ENCODE measurements at places on chromosomes 11 and 22. TPM values are rescaled to one million over a fixed set of nuclear protein-coding genes. Genes with fewer than 3 reads are reported as not detected.

NDUFV1 gene
- 177 TPM for total RNA-seq

FAM180B gene
- total RNA-seq, result not detected

OR52B6 gene
- total RNA-seq, result not detected

DNA sequence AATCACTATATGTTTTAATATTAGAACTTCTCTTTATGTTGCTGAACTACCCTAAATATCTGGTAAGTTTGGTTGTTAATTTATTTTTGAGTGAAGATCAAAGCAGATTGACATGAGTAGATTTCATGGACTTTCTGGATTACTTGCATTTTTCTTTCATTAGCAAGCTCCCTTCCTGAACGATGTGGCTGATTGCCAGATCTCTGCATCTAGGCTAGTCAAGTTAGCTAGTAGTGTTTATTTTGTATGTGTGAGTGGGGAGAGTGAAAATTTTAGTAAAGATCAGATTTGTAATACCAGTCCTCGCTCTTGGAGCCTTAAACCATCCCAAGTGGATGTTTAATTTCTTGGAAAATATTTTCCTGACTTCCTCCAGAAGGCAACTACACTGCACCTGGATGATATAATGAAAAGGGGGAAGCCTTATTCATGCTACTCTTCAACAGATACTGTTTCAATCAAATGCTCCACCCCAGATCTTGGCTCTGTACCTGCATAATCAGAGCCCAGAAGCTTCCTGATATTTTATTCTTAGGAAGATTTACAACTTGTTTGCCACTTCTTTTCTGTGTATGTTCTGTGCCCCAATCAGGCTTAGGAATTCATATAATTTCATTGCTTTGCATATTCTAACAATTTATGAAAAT is 143.2 kb upstream of the GRIA4 start:
- DNase-seq, result peak; percentile 23

MS4A8 gene
- total RNA-seq, result not detected

GRCh38 chr11:133072378-133072777 is 459.9 kb downstream of the OPCML start:
- DNase-seq, result peak; percentile 16

LIF gene
- 31.2 TPM for total RNA-seq

- no peak for DNase-seq
Measured at GRCh38 chr11:128361451-128362020, 225.8 kb downstream of the ETS1 start.

- DNase-seq, result peak; percentile 80
Measured at GRCh38 chr11:111378185-111378860, 752 bp downstream of the POU2AF1 start.

GRCh38 chr22:46010951-46011626 is 34.1 kb upstream of the WNT7B start:
- DNase-seq, result no peak

UBASH3B gene
- 70.3 TPM for total RNA-seq

DNA sequence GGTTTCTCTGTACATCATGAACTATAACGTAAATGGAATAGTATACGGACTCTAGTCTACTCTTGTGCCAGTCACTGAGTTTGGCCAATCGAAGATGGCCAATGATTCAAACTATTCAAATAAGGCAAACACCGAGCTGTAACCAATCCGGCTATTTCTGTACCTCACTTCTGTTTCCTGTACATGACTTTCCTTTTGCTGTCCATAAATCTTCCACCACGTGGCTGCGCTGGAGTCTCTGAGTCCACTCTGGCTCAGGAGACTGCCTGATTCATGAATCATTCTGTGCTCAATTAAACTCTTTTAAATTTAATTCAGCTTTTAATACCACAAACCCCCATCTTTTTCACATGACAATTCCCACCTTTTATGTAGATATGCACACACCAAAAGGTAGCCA is 1.5 kb upstream of the JAML start:
- DNase-seq, result no peak

GRCh38 chr11:77522215-77522614 is 48.3 kb upstream of the PAK1 start:
- DNase-seq, result peak; percentile 21

- DNase-seq, result no peak
Measured at GRCh38 chr11:9037046-9037780, 33.4 kb upstream of the NRIP3 start.

- peak; percentile 22 for DNase-seq
Measured at GRCh38 chr22:27431896-27432295, 369.7 kb downstream of the MN1 start.

GRCh38 chr11:33292311-33292710 is 35.1 kb downstream of the HIPK3 start:
- DNase-seq, result no peak

DNA sequence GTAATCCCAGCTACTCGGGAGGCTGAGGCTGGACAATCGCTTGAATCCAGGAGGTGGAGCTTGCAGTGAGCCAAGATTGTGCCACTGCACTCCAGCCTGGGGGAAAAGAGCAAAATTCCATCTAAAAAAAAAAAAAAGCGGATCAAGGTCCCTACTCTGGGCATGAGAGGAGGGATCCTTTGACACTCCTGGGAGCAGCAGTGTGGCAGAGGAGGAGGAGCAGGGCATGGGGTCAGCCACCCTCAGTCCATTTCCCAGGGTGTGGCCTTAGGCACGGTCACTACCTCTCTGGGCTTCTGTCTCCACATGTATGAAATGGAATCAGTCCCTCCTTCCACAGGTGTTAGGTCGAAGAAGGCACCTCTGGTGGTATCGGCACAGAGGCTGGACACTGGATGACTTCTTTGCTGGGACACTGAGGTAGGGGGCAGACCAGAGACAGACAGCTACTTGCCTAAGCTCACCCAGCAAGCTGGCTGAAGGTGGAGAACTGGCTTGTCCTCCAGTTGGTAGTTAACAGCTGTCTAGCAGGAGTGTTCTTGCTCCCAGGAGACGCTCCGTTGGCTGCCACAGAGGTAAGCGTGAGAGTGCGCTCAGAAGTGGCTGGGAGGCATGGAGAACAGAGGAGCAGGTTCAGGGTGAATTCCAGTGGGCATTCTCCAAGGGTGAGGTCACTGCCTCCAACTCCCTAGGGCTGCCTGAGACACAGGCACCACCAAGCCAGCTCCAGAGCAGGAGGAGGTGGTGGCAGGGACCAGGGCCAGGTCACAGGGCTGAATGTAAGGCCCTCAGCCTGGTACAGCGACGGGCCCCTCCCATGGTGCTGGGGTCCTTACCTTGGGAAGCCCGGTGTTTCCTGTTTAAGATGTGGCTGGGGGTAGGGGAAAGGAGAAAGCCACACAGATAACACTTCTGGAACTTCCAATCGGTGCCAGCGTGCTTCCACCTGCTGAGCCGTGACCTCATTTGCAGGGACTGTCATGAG is 19.5 kb downstream of the TXN2 start:
- DNase-seq, result peak; percentile 92

JRKL gene
- 7.2 TPM for total RNA-seq

- DNase-seq, result no peak
Measured at GRCh38 chr11:58928691-58929090, 10.6 kb upstream of the GLYATL1 start.

CASP5 gene
- total RNA-seq, result 0.17 TPM

DNA sequence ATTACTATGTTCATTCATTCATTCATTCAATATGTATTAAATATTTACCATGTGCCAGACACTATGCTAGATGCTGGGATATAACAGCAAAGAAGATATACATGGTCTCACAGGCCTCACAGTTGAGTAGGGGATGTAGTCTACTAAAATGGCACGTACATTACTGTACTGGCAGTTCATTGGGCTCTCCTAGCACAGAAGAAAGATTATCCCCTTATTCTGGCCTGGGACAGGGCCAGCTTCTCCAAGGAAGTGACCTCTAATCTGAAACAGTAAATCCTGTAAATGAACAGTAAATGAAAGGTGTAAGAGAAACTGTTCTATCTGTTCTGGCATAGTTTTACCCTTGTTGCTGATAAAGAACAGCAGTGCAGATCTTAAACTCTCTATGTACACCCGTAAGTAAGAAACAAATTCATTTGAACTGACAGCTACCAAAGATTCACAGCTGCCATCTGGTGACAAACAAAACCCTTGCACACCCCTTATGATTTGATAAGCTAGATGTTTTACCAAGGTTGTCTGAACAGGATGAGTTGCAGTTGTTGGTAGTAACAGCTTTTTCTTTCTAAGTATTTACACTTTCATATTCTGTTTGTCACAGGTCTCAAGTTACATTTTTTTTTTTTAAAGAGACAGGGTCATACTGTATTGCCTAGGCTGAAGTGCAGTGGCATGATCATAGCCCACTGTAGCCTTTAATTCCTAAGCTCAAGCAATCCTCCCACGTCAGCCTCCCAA is 263.1 kb downstream of the TMEM135 start:
- DNase-seq, result no peak

IFITM2 gene
- total RNA-seq, result 29.1 TPM

DNA sequence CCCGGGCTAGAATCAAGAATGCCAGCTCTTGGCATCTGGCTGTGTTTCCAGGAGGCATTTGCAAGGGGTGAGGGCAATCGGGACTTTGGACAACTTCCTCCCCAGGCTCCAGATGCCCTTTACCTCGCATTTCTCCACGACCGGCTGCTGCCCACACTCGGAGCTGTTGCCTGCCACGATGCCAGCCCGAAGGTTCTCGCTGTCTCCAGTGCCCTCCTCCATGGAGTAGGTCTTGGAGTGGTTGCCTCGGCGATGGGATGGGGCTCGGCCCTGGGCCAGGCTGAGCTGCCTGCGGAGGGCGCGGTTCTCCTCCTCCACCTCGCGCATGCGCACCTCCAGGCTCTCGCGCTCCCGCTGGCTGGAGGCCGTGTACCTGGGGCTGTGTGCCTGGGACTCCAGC is 270.0 kb downstream of the LARGE1 start:
- DNase-seq, result no peak

GRCh38 chr11:131688048-131688693 is 317.8 kb downstream of the NTM start:
- peak; percentile 43 for DNase-seq

HEPN1 gene
- total RNA-seq, result not detected

NOX4 gene
- total RNA-seq, result 1.3 TPM

GRCh38 chr22:49140911-49141665 is 686.6 kb downstream of the BRD1 start:
- no peak for DNase-seq

DNA sequence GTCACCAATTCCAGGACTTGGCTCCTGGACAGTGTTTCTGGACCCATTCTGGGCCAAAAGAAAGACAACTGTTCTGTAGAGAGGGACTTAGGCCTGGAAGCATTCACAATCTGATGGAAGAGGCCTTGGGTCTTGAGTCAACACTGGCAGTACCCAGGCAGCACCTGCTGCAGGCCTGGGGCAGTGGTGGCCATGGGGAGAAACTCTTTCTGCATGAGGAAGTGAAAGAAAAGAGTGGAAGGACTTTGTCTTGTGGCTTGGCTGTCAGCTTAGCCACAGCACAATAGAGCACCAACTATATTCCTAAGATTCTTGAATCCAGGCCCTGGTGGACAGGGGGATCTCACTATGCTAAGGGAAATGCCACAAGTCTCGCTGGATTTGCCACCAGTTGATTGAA is 70.6 kb downstream of the CTSC start:
- DNase-seq, result no peak

DNA sequence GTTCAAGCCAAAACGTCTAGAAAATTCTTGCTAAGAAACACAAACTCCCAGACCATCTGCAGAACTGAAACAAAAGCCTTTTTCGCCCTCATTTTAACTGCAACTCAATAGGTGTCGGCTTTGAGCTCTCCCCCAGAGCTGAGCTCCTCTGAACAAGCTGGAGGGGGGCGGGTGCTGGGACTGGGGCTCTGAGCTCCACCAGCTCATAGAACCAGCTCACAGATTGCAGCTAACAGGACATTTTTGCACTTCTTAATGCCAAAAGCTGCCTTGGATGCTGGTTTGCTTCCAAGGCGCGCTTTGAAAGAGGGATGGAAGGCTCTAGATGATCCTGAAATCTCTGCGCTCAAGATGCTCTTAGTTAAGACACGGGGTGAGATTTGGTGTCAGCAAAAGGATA is 6.0 kb upstream of the YWHAH start:
- no peak for DNase-seq

GRCh38 chr11:23201936-23202522 is 341.8 kb upstream of the CCDC179 start:
- no peak for DNase-seq

DNA sequence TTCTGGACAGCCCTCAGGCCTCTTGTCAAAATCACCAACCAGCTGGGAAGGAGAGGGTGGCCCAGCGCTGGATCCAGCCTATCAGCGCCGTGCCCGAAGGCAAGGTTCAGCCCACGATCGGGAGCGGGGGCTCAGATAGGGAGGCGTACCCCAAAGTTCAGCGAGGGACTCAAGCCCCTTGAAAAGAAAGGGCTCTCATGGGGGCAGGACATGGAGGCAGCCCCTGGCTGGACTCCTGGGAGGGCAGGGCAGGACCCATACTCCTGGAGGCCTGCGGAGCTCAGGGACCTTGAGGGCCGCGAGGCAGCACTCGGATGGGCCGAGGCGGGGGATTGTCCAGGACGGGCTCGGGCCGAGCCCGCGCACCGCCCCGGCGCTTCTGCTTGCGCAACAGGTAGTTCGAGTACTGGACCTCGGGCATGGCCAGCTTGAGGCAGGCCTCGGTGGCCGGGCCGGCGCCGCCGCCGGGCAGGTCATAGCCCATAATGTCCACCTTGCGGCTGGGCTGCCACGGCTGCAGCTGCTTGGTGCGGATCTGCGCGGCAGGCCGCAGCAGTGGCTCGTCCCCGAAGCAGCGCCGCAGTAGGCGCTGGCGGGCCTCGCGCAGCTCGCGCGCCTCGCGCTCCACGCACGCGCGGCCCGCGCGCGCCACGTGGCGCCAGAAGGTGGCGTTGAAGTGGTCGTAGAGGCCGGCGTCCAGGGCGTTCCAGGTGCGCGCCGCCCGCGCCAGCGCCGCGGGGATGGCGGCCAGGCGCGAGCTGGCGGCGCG is 6.5 kb downstream of the GAL3ST3 start:
- DNase-seq, result no peak

- no peak for DNase-seq
Measured at GRCh38 chr11:14506532-14506931, 6.9 kb upstream of the COPB1 start.

CHRNA10 gene
- total RNA-seq, result 2.1 TPM

- DNase-seq, result peak; percentile 72
Measured at GRCh38 chr11:34234086-34234740, 123.6 kb downstream of the ABTB2 start.

DNA sequence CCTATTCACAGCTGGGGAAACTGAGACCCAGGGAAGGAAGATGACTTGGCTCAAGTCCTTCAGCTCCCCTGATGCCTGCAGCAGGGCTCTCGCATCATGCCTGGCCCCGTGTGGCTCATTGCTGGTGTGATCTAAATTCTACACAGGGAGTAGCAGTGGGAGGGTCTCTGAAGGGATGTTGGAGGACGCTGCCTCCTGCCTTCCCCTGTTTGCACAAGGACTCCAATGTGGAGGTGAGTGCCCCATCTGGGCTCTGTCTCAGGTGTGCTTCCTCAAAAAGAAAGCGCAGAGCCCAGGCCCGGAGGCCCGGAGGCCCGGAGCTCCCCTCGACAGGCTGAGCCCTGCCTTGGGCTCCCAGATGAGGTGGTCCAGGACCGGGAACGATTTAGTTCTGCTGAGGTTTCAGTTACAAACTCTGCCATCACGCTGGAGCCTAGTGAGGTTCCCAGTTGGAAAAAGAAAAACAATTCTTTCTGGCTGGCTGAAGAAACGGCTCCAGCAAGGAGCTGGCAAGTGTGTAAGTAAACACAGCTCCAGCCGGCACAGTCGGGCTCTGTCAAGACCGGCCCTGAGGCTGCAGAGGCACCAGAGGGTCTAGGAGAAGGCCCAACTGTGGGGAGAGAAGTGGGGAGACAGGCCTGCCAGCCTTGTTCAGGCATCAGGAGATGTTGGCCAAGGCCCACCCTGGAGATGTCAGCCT is 49.8 kb downstream of the NAT10 start:
- no peak for DNase-seq
